ENCODE measurements at places on chromosomes 7 and 10.

DNA sequence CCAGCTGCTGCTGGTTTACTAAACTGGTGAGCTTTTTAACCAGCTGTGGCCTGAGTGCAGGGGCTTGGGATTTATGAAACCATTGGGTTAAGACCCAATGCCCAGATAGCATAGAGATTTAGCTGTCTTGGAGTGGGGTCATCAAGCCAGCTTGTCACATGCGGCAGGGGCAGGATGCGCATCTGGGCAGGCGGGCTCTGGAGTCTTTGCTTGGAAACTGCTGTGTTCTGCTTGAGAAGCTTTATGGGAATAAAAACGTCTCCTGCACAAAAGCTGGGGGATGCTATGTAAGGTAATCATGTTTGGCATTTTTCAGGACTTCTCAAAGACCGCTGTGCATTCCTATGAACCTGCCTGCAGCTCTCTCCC lies 136.3 kb downstream of the MAPK8 start:
- no peak for DNase-seq

DNA sequence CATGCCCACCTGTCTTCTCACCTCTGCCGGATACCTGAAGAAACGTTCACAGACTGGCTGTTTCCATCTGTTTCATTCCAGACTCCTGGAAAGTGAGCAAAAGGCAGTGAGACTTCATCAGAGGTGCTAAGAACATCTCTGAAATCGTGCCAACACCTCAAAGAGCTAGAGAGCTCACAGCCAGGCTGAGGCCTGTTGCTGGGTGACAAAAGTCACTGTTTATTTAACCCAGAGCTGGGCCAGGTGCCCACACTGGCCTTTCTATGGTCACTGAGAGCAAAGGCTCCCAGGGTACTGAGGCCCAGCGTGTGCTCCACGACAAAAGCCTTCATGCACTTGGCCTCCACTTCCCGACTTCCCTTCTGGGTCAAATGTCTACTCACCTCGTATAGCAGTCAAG lies 3.7 kb upstream of the NANOS1 start:
- DNase-seq, result no peak

DNA sequence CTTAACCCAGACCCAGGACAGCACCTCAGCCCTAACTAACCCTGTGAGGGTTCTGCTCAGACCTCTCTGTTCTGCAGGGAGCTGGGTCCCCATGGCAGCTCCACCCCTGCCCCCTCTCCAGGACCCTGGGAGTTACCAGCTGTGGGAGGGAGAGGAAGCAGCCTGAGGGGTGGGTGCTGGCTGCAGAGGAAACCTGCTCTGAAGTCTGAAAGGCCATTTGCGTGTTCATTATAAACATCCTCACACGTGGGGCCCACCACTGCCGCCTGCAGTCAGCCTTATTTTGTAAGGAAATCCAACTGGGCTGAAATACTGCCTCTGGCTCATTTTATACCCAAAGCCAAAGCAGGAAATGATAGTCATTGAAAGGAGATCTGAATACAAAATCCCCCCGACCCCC lies 195.7 kb downstream of the TCERG1L start:
- no peak for DNase-seq

DNA sequence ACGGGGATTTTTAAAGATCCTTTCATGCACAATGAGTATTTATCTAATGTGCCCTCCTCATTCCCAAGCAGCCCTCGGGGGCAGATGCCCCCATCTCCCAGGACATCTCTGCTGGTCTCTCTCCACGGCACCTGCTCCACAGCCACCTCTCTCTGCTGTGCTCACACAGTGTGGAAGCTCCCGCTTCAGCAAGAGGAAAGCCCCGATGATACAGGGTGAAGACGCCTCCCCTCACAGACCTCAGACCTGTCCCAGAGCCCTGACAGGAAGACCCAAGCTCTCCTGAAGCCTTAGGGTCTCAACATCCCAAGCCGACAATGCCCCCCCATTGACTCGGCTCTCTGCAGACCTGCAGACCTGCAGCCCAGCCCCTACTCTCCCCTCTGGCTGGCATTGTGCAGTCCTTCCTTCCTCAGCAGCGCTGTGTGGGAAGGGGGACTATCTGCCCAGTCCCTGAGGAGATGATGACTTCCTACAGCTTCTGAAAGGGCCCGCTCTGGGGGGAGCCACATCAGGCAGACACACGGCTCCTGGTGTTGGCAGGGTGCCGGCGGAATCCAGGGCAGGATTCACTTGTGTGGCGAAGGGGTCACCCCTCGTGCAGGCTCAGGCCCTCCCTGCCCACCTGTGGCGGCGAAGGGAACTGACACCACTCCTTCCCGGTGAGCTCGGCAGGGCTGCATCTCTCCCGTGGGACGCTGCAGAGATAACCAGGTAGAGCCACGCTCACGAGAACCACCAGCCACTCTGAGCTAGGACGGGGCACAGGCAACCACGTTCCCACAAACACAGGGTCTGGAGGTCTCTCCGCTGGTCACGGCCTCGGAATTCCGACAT lies 61.8 kb downstream of the PTPRN2 start:
- DNase-seq, result no peak

DNA sequence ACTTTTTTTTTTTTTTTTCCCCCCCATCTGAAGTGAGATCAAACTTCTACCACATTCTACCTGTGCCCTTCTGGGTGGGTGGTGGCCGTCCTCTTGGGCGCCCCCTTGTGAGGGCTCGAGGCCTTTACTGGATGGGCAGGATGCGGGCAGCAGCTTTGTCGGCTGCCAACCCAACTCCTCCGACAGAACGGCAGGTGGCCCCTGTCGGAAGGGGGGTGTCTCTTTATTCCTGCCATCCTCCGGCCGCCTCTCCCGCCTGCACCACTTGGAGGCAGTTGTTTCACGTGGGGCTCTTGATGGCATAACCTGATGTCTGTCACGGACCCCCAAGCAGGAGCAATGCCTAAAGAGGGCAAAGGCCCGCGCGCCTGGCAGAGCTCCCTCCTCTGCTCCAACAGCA lies 31.0 kb downstream of the AMZ1 start:
- DNase-seq, result peak; percentile 78

DNA sequence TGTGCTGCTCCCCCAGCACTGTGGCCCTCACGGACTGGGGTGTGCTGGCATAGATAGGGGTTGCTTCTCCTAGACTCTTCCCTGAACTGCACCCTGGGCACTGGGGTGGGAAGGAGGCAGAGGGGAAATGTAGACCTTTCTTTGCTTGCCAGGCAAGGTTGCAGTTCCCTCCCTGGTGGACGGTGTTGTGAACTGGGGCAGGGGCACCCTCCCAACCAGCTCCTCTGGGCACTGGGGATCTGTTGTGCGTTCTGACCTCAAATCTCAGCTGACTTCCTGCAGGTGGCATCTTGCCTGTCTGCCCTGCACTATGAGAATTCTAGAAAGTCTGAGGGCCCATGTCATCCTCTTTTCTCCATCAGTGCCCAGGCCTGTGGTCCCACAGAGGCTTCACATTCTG lies 53.9 kb downstream of the ARHGAP22 start:
- DNase-seq, result no peak

DNA sequence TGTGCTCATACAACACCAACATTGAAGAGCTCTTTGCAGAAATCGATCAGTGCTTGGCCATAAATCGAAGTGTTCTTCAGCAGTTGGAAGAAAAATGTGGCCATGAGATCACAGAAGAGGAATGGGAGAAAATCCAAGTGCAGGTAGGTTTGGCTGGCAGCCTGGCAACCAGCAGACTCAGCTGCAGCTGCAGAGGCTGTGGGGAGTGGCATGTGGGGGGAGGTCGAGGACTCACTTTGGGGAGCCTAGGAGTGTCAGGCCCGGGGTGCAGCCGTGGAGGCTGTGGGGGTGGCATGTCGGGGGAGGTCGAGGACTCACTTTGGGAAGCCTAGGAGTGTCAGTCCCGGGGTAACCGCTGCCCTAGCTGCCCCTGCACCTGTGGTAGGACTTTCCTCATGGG lies 35.1 kb downstream of the RNF32 start:
- no peak for DNase-seq

DNA sequence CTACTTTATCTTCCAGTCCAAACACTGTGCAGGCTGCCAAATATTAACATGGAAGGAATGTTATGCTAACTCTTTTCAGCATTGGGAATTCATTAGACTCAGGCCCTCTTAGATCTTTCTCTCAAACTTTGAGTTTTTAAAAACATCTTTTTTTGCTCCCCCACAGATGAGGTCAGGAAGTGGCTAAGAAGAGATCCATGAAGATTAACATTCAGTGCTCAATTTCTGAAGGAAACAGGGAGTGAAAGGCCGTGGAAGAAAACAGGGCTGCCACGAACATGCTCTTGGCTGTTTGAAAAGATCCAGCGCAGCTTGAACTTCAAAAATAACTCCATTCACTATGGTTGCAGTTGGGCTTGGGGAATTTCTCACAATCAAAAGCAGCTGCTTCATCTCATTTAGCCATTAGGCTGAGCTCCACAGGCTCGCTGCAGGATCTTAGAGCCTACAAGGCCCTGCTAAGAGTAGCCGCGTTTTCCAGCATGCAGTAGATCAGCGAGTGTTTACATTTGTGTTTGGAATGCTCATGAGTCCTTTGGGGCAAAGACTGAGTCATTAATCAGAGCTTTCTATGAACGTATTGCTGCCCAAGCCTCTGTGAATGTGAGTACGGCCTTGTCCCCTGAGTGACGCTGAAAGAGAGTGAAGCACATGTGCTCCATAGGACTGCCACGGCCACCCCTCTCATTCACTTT lies 41.2 kb upstream of the TNS3 start:
- no peak for DNase-seq

DNA sequence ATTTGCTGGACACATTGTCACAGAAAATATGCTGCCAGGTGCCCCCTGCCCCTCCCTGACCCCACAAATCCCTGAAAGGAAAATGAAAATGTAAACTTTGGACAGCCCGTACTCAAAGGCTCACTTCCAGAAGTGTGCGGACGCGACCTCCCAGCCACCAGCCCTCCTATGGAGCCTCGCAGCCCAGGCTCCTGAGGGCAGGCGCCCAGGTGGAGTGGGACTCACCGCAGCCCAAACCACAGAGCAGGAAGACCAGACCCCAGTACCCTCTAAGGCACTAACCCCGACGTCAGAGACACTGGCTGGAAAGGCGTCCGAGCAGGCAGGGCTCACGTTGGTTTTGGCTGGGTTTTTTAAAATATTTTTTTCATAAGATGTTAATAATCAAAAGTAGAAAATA lies 57.3 kb downstream of the CSGALNACT2 start:
- DNase-seq, result no peak

GRCh38 chr10:10497245-10497644 lies 520.4 kb upstream of the CELF2 start:
- no peak for DNase-seq

DNA sequence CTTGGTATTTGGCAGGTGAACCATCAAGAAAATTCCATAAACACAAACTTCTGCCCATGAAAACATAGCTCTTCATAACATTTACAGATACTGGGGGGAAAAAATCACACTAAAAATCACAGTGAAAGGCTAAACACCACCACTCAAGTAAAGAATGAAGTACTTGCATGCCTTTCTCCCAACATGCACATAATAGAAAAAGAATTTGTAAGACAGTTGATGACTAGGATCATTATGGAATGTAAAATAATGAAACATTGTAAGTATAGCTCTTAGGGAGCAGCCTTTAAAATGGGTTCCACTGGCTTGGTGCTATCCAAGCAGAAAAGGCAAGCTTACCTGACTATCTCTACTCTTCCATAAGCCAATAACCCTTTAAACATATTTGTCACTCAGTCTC lies 299.9 kb upstream of the LRRN3 start:
- no peak for DNase-seq

- DNase-seq, result no peak
Observed at GRCh38 chr7:106215868-106216516, 68.8 kb downstream of the NAMPT start.

- DNase-seq, result no peak
Observed at GRCh38 chr10:103621783-103622125, 128.2 kb downstream of the NEURL1 start.

Measured in CD4-positive, alpha-beta T cell treated with Interleukin-6 for 4 hours (primary cell).